NCI-H2171 treated with DMSO at 0.1 percent for 48 hours (cell line): ENCODE measurements at places on chromosomes 13 and 19.

GRCh38 chr19:50451223-50451534 is 18.5 kb downstream of the MYBPC2 start:
- DNase-seq, result no peak

GRCh38 chr19:43606569-43607229 is 5.2 kb upstream of the SRRM5 start:
- DNase-seq, result peak; percentile 52

DNA sequence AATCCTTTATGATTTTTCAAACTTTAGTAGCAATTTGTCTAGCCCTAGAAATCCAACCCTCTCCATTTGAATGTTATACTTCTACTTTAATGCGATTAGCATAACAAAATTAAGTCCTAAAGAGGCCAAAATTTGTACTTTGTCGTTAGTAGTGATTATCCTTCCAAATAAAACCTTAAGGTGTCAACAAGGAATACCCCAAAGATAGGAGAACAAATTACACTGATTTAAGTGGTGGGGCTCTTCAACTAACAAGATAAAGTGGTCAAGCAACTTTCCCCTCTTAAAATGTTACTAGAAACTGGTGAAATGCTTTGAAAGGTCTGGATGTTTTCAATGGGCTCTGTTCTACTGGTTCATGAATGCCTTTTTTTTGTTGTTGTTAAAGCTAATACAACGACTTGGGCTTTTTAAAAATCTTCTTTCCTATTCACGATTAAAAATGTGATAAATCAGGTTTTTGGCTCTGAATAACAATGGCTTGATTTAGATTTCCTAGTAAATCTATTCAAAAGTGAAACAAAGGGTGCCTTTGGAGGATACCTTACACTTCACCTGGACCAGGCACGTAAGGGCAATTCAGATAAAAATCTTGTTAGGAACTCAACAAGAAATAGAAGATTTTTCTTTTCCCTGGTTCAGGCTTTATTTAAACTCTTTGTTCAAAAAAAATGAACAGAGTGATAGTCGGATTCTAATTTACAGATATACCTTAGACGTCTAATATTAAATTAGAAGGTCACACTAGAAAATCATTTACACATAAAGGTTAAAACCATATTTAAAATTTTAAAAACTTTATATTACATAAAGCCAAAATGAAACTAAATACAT is 3.1 kb downstream of the SOX21 start:
- DNase-seq, result no peak

DNA sequence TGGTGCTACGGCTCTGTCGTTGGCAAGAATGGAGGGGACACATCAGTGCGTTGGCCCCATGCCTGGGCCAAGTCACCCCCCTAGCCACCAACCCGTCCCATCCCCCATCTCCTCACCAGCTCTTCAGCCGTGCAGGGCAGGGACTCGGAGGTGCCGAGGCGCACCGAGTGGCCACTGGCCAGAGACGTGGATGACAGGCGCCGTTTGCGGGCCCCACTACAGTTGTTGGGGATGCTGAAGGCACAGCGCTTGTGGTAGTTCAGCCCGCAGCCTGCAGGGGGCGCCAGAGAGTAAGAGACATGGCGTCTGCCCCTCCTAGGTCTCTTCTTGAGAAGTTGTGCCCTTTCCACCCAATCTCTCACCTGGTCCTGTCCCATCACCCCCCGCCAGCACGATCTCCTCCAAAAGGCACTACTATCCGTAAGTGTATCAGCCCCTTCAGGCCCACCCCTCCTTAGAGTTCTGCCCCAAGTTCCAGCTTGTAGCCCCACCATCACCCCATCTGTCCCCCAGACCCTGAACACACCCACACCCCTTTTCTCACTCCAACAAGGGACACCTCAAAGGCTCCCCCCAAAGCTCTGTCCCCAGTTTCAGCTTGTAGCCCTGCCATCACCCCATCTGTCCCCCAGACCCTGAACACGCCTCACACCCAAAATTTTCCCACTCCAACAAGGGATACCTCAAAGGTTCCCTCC is 12.4 kb downstream of the PRKD2 start:
- DNase-seq, result peak; percentile 15

DNA sequence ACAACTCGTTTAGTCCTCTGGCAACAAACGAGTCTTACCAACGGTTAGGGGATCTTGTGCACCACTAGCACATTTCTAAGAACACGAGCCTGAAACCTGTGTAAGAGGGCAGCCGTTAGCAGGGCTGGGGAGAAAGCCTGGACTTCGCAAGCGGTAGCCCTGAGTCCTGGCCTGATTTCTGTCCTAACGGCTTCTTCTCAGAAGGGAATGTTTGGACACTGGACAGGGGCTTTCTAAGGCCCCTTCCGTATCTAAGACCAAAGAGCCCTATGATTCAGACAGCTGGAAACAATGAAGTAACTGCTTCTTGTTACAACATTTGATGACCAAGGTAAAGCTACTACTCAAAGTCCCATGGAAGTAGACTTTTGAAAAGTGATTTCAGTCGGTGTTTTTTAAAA is 2.2 kb downstream of the ANKRD10 start:
- no peak for DNase-seq

DNA sequence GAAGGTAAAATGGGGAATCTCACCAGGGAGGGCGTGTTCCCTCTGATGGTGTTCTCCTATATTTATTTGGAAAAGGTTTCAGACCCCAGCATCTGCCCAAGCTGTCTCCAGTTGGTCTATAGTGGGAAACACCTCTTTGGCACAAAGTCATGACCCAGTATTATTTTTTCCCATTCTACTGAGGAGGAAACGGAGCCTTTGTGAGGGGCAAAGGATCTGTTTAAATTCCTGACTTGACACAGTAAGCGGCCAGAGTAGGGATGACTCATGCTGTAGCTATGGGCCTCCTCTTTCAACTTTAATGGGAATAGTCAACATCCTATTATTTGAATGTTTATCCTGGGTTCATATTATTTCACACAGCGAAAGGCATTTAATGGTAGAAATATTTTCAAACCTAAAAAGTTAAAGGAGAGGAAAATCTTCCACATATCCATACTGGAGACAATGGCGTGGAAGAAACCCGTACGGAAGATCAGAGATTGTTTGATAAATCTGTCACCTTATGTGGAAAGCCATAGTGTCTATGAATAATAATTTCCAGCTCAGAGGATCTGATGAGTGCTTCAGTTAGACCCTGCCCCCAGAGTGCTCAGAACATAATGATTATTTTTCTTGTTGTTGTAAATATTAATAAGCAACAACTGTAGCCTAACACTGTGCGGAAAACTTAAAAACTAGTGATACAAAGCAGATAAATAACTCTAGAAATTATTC is 126.0 kb downstream of the FOXO1 start:
- no peak for DNase-seq

DNA sequence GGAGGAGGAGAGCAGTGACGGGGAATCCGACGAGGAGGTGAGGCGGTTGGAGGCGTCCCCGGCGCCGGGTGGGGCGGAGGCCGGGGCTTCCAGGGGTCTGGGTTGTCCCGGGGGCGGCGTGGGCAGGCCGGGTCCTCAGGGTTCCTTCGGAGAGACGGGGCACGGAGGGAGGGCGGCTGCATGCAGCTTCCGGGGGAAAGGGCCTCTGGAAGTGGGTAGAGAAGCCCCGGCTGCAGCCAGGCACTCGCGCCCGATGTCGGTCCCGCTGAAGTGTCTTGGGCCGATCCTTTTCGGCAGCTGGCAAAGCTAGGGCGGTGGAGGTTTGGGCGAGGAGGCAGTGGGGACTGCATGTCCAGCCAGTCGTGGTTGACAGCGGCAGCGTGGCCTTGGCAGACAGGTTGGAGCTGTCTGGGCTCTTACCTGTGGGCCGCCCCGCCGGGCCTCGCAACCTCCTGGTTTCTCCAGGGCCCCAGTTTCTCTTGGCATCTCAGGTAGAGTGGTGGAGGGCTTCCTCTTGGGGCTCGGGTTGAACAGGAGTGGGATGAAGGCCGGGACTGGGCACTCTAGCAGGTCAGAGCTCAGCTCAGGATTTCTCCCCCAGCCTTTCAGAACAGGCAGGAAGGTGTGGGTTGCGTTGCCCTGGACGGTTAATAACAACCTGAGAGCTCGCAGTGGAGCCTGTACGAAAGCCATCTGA is 690 bp downstream of the KMT2B start:
- DNase-seq, result no peak

GRCh38 chr13:113118261-113119021 is 4.2 kb upstream of the F10 start:
- no peak for DNase-seq

GRCh38 chr19:2779121-2779740 is 3.8 kb downstream of the SGTA start:
- DNase-seq, result no peak

GRCh38 chr13:50994651-50995050 is 85.1 kb downstream of the RNASEH2B start:
- peak; percentile 86 for DNase-seq

DNA sequence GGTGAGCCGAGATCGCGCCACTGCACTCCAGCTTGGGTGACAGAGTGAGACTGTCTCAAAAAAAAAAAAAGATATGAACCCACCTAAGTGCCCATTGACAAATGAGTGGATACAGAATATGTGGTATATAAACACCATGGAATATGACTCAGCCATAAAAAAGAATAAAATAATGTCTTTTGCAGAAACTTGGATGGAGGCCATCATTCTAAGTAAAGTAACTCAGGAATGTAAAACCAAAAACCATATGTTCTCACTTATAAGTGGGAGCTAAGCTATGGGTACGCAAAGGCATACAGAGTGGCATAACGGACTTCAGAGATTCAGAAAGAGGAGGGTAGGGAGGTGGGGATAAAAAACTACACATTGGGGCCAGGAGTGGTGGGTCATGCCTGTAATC is 29.5 kb downstream of the PLA2G4C start:
- DNase-seq, result no peak

- no peak for DNase-seq
Observed at GRCh38 chr19:40282920-40283319, 2.2 kb downstream of the AKT2 start.

DNA sequence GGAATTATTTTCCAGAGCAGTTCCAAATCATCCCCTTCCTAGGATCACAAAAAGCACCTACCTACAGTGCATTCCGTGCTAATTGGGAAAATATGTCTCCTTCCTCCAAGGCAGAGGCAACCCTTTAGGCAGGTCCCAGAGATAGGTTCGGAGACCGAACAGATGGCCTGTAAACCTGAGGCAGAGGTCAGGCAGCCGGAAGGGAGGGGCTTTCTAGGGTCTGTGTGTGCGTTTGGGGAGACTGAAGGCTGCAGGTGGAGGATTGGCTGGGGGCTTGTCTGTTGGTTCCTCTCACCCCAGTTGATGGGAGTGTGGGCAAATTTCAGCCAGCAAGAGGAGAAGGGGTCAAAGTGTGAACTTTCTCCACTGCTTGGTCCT is 7.1 kb downstream of the KCNN4 start:
- peak; percentile 70 for DNase-seq

GRCh38 chr19:45355910-45356309 is 14.5 kb downstream of the ERCC2 start:
- no peak for DNase-seq

DNA sequence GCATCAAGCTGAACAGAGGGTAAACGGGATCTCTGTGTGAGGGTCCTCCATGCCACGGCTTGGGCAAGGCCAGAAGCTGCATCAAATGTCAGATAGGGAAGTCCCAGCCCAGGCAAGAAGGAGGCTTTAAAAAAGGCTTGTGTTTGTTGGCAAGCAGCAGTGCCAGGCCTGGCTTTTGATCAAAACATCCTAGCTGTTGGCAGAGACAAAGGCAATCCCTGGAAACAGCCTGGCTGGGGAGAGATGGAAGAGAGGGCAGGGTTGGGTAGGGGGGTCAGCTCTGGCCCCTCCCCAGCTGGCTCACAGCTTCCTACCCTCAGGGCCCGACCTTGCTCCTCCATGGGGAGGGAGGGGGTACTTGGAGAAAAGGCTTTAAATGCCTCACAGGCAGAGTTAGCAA is 61.8 kb upstream of the KCTD15 start:
- peak; percentile 15 for DNase-seq

GRCh38 chr19:44810234-44811121 is 1.6 kb downstream of the BCAM start:
- no peak for DNase-seq

GRCh38 chr13:28411831-28412353 is 83.0 kb downstream of the FLT1 start:
- DNase-seq, result no peak

DNA sequence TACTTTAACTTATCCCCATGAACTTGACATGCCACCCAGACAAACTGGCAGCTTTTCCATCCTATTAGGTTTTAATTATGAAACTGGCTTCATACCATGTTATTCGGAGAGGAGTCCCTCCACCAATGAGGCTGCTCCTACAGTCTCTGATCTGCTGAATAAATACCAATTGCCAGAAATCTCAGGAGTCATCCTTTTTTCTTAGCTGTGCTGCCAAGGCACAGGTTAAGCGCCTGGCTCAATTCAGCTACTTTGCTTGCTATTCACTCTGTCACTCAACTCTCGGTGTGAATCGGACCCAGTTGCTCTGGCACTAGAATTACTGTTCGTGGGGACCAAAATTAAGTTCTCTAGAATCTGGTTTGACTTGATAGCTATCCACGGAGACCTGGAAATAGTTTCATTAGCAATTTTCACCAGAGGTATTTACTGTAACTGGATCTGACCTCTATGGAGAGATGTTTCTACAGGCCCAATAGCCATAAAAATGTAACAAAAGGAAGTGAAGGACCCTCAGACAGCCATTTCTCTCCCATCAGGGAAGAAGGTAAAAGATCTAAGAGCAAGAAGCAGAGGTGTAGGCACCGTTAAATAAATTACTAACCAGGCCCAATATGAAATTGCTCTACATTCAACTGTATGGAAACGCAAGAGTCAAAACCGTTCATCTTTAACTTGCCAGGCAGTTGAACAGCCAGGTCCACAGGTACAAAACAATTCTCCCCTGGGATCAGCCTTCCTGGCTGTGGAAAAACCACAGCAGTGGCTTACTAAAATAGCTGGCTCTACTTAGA is 5.4 kb downstream of the ZC3H4 start:
- DNase-seq, result peak; percentile 18

- DNase-seq, result peak; percentile 23
Observed at GRCh38 chr19:29084266-29084665, 128.7 kb downstream of the UQCRFS1 start.

DNA sequence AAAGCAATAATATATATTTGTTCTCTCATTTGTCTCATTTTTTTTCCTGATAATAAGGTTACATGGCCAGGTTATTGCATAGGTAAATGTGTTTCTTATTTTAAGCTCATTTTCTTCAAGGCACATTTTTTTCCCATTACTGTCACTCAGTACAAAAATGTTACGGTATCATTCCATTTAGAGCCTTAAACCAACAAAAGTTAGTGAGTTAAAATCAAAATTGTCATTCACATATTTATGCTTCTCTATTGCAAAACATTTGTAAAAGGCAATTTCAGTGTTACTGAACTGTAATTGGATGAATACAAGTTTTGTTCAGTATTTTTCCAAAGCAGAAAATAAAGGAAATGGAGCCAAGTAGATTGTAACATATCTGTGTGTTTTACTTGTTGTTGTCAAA is 117.6 kb upstream of the MAB21L1 start:
- DNase-seq, result no peak

- no peak for DNase-seq
Observed at GRCh38 chr19:34269489-34269888, 15.1 kb downstream of the GARRE1 start.

- DNase-seq, result peak; percentile 64
Observed at GRCh38 chr19:47613165-47614020, 4.5 kb downstream of the BICRA start.
